ENCODE measurements at places on chromosomes 1 and 21.

DNA sequence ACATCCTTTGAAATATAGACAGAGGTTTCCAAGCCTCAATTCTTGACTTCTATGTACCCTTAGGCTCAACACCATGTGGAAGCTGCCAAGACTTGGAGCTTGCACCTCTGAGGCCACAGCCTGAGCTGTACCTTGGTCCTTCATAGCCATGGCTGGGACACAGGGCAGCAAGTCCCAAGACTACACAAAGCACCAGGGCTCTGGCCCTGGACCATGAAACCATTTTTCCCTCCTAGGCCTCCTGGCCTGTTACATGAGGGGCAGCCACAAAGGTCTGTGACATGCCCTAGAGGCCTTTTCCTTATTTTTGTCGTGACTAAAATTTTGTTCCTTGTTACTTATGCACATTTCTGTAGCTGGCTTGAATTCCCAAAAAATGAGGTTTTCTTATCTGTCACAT, 953.1 kb upstream of the ADGRL4 start:
- no peak for DNase-seq

DNA sequence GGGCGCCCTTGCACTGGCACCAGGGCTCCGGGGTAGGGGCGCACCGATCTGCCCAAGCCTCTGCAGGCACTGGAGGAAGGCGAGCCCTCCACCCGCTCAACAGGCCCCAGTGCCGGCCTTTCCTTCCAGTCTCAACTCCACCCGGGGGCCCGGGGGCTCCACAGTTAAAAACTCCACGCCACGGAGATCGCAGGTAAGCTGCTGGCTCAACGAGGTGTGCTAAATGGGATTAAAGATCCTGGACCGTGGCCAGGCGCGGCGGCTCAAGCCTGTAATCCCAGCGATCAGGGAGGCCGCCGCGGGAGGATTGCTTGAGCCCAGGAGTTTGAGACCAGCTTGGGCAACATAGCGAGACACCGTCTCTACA, 536 bp downstream of the HSF2BP start:
- DNase-seq, result no peak

- no peak for DNase-seq
Observed at GRCh38 chr1:5751833-5752745, 240.1 kb downstream of the NPHP4 start.

- no peak for DNase-seq
Observed at GRCh38 chr1:85146972-85147359, 53.9 kb downstream of the SYDE2 start.

GRCh38 chr1:212700892-212701819, 1.5 kb upstream of the BATF3 start:
- no peak for DNase-seq

DNA sequence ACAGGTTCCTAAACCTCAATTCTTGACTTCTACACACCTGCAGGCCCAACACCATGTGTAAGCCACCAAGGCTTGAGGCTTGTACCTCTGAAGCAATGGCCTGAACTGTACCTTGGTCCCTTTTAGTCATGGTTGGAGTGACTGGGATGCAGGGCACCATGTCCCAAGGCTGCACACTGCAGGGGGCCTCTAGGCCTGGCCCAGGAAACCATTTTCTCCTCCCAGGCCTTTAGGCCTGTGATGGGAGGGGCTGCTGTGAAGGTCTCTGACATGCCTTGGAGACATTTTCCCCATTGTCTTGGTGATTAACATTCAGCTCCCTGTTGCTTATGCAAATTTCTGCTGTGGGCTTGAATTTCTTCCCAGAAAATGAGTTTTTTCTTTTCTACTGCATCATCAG, 75.8 kb upstream of the ZNF678 start:
- DNase-seq, result no peak
